Ovary (tissue), 10 donors: ENCODE measurements at places on chromosomes 13 and 19. TPM values are rescaled to one million over a fixed set of nuclear protein-coding genes. Genes with fewer than 3 reads are reported as not detected.

DNA sequence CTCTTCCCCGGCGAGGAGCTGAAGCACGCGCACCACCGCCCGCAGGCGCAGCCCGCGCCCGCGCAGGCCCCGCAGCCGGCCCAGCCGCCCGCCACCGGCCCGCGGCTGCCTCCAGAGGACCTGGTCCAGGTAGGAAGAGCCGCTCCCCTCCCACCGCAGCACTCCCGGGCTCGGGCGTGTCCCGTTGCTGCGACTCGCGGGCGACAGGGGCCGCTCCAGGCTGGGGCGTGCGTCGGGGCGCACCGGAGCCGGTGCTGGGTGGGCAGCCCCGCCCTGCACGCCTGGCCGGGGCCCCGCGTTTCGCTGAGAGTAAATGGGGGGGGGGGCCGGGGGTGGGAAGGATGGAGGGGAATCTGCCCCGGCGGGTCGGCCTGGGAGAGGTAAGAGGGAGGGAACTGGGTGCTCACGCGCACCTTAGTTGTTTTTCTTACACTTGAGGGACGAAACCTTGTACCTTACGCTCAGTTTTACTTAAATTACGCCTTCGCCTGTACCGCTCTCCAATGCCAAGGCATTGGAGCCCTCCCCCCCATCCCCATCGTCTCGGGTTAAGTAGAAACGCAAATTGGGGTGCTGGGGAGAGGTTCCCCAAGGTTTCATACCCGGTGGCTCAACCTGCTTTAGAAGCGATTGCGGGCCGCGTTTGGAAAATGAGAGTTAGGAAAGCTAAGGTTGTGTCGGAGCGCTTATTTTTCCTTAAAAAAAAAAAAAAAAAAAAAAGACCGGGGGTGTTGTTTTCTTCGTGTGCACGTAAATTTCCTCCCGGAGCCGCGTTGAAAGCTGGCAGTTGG is 850 bp downstream of the KLF5 start:
- peak; percentile 65 for DNase-seq

DNA sequence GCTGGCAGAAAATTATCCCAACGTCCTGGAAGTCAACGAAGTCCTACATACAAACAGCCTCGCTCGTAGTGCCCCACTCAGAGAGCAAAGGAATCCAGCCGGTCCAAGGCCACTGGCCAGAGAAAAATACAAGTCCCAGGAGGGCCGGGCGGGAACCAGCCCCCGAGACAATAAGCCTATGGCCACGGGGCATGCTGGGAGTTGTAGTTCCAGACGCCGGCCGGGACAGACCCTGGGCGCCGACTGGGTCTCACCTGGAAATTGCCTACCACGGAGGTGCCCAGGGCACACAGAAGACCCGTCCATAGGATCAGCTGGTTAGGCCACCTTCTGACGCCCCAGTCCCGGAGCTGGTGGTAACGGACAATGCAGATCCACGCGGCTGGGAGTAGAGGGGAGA is 5.4 kb downstream of the TMEM150B start:
- peak; percentile 45 for DNase-seq

GRCh38 chr13:50123862-50124535 is 108.8 kb downstream of the KCNRG start:
- no peak for DNase-seq

GRCh38 chr13:24747248-24748060 is 16.5 kb upstream of the RNF17 start:
- DNase-seq = no peak

DNA sequence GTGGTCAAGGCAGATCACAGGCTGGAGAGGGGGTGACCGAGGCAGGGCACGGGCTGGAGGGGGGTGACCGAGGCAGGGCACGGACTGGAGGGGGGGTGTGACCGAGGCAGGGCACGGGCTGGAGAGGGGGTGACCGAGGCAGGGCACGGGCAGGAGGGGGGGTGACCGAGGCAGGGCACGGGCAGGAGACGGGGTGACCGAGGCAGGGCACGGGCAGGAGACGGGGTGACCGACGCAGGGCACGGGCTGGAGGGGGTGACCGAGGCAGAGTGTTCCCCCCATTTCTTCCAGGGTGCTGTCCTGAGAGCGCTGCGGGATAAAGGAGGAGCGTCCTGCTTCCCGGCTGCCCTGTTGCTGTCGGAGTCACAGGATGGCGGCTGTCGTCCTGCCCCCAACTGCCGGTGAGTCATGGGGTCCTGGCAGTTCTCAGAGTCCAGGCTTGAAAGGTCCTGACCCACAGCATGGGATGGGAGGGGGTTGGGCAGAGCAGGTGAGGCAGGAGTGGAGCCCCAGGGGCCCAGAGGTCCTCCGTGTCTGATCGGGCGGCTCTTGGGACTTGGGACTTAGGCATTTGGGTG is 5.3 kb downstream of the ZNF557 start:
- no peak for DNase-seq

GRCh38 chr13:85799097-85799582 is at the start of gene SLITRK6:
TSS of gene SLITRK6 (minus strand) at chr13:85799419. CDS start at chr13:85796508, 2,911 bp downstream.
- DNase-seq = no peak

DNA sequence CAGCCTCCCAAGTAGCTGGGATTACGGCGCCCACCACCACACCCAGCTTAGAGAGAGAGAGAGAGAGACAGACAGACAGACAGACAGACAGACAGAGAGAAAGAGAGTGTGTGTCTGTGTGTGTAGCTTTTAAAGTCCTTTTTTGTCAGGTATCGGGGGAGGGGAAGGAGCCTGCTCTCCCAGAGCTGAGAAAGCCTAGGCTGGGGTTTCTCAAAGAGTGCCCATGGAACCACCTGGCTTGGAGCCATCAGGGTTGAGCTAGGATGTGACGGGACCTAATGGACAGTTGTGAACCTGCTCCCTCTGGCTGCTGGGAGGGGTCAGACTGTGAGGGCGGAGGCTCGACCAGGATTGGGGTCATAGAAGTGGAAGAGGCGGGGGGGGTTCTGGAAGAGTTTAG is 16.6 kb downstream of the RFX1 start:
- DNase-seq = no peak

DNA sequence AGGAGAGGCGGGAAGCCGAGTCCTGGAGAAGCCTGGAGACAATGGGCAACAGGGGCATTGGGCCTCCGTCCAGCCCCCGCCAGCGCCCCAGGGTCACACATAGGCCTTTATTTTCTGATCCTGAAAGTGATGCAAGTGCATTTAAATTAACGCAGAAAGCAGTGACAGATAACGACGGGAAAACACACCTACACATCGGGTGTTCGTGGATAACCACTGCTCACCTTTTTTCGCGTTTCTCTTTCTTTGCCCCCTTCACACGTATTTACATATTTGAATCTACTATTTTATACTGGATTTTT is 30.4 kb upstream of the GRTP1 start:
- no peak for DNase-seq

- DNase-seq = no peak
Measured at GRCh38 chr13:61204025-61204424, 211.6 kb downstream of the PCDH20 start.

DNA sequence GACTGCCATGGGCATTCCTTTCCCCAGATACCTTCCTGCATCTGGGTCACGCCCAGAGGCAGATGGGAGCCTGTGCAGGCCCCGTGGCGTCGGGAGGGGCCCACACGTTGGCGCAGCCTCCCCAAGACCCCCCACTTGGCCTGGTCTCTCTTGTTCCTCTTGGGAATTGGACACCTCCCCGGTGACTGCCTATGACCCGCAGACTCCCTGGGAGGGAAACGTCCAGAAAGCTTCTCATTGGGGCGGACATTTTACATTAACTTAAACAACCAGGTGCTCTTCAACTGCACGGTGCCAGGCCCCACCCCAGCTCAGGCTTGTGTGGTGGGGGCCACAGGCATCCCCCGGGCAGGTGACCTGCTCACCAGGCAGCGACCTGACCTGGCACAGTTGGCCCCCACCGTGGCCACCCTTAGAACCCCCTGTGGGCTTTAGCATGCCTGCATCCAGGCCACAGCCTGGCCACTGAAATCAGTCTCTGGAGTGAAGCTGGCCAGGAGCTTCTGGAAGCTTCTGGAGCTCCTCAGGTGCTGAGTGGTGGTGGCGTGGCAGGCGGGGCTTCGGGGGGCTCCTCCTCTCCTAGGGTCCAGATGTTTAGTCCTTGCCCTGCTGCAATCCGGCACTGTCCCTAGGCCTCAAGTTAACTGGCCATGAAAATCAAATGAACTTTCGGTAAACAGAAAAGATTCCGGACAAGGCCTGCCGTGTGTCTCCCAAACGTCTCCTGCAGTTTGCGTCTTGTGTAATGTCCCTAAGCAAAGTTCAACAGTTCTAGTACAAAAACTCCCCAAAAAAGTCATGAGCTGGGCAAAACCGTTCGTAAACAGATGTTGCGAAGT is 8.5 kb upstream of the PROZ start:
- no peak for DNase-seq

DNA sequence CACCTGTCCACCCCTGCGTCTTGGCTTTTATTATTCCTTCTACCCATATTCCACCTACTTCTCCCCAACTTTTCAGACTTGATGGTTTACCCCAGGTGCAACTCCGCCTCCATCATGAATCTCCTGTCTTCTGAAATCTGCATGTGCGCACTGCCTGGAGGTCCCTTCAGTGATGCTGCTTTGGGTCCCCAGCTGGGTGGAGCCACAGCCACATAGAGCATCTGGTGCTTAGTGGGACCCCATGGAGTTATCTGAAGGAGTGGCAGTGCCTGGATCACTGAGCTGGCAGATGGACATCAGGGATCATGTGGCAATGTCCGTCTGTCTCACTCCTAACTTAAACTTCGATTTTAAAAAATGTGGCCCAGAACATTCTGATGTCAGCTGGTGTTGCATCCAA is 13.5 kb downstream of the ZNF536 start:
- DNase-seq = no peak

DNA sequence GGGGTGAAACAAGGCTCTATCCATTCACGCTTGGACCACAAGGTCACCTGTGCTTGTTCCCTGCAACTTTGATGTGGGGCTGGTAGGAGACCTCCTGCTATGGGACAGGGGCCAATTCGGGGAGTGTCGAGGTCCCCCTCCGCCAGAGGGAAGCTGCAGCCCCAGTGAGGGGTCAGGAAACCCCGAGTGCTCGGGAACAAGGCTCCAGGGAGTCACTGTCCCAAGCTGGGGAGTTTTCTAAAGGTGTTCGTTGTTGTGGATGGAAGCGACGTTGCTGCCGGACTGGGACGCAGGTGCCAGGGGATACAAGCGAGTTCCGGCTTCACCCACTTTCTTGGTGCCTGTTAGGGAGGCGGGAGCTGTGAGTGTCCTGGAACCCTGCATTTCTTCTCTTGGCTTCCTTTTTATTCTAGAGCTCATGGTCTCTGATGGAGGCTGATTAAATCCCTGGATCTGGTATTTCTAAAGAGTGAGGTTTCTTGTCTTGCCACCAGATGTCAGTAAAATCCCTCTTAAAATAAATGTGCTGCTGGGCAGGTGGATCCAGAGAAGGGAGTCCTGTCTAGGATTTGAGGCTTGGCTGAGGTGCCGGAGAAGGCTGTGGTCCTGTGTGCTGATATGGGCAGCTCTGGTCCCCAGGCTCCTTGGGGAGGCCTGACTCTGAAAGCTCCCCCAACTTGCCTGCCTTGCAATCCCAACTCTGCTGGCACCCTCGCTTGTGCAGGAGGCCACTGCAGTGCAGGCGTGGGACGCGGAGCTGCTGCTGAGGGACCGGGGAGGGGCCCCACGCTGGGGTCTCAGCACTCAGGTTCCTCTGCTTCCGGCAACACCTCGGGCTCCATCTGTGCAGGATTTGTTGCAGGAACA is 153.9 kb downstream of the TEX29 start:
- no peak for DNase-seq

GRCh38 chr19:5141850-5142724 is 173.2 kb downstream of the KDM4B start:
- no peak for DNase-seq

DNA sequence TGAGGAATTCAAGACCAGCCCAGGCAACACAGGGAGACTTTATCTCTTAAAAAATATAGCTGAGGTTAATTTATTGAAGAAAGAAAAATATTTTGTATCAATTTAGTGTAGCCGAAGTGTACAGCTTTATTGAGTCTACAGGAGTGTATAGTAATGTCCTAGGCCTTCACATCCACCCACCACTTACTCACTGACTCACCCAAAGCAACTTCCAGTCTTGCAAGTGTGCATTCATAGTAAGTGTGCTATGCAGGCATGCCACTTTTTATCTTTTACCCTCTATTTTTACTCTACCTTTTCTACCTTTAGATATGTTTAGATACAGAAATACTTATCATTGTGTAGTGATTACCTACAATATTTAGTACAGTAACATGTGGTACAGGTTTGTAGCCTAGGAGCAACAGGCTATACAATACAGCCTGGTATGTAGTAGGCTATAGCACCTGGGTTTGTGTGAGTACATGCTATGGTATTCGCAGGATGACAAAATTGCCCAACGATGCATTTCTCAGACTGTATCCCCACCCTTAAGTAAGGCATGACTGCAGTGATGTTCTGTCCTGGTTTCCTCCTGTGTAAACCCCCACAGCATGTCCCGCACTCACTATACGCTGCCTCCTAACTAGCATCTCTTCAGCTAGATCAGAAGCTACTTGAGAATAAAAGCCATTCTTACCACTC is 15.3 kb upstream of the ATP12A start:
- no peak for DNase-seq

DNA sequence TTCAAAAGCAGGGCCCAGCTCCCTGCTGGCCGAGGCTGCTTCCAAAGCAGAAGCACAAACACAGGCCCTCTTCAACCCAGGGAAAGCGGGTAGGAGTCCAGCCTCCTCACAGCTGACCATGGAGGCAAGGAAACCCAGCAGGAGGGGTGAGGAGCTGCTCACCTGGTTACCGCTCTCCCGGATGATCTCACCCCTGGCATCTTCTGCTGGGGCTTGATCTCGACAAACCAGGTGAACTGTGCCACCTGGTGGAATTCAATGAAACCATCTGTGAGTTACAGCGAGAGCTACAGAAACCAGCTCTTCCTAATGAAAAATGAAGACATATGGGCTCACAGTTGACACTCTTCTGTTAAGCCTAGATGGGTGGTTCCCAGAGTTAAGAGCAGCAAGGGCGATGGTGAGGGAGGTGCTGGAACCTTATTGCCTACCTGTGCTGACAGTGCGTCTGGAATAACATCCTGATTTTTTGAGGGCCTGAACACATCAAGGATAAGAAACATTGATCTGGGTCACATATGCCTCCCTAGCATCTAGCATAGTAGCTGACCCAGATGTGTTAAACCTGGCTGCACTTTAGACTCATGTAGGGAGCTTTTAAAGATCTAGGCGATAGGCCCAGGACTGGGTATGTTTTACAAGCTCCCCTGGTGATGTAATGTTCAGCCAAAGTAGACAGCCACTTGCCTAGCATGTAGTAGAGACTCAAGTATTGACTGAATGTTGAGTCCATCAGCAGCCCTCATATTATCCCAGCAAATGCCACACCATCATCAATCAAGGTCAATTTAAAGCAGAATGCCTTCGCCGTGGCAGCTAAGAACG is 6.1 kb downstream of the DHRS12 start:
- no peak for DNase-seq

GRCh38 chr19:11737964-11738745 is 591 bp downstream of the ZNF823 start:
- peak; percentile 38 for DNase-seq

DNA sequence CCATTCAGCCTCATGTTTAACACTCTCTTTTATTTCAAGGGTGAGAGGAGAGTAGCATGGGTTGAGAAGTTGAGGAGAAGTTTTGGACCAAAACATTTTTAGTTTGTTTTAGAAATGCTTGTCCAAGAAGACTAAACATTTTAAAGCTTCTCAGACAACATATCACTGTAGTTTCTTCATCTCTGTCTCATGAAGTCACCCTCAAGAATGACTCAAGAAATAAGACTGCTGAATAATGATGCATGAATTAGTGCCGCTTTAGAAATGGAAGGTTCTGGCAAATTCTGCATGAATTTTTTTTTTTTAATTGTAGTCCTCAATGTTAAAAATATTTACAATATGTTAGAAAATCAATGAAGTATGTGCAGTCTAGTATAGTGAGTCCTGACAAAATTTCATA is 422.7 kb upstream of the ARGLU1 start:
- no peak for DNase-seq

The DMKN gene
- 177 TPM for total RNA-seq

The GAMT gene
- total RNA-seq = 17.0 TPM

The LILRA1 gene
- total RNA-seq = 0.36 TPM
